Osteoblast (primary cell): ENCODE measurements at places on chromosomes 3 and 15. TPM values are rescaled to one million over a fixed set of nuclear protein-coding genes. Genes with fewer than 3 reads are reported as not detected.

DNA sequence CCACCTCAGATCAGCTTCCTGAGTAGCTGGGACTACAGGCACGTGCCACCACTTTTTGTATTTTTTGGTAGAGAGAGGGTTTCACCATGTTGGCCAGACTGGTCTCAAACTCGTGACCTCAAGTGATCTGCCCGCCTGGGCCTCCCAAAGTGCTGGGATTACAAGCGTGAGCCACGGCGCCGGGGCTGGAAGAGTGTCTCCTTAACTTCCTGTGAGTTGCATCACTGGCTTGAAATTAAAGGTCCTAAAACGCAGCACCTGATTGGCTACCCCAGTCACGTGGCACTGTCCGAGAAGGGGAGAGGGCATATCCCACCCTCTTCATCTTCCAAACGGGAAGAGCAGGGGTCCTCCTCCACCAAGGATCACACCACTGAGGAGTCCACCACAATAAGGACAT, 5.5 kb upstream of the FAM174B start:
- DNase-seq: no peak

GRCh38 chr3:57135964-57136719, 29.0 kb downstream of the IL17RD start:
- DNase-seq: no peak

The POLQ gene
- total RNA-seq: 1.4 and 1.5 TPM in 2 replicates

GRCh38 chr15:68055224-68055705, 1.1 kb downstream of the PIAS1 start:
- DNase-seq: peak; percentile 87

- DNase-seq: no peak
These were observed 252.7 kb upstream of the ZPLD1 start for GRCh38 chr3:102182162-102182561.

DNA sequence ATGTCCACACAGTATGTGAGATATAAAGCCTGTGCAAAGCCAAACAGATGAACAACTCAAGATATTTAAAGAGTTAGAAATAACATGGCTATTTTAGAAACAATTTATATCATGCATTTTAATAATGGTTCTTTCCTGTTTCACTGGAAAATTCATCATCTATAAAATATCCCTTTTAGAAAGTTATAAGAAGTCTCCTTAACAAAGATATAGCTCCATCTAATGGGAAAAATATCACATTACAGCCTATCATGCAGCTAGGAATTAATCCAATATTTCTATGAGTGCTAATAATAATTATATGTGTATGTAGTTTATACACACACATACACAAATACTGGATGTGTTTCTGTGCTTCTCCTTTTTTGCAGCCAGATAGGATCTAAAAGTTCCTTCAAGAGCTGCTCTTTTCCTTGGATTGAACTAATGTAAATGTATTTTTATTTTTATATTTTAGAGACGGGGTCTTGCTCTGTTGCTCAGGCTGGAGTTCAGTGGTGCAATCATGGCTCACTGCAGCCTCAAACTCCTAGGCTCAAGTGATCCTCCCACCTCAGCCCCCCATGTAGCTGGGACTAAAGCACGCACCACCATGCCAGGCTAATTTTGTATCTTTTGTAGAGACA, 21.6 kb downstream of the RPL22L1 start:
- DNase-seq: peak; percentile 75

The GOLGA8J gene
- total RNA-seq: 0.29 TPM in 1 of 2 replicates, not detected in the other

The SPTSSB gene
- not detected in 2 replicates for total RNA-seq

DNA sequence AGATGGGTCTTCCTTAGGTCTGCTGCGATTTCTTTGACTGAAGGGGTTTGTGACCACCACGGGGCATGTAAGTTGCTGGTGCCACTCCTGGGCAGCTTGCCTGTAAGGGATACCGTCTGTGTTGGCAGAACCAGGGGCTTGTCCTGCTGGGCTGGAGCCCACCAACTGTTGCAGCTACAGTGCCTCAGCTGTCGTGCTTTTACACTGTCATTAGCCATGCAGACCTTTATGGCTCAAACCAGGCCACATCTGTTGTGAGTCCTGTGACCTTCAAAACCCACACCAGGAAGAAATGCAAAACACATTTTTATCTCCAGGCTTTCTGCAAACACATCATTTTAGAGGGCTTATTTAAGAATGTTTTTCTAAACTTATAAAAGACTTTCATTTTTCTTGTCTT, 168.7 kb downstream of the PTPRG start:
- DNase-seq: no peak

- DNase-seq: no peak
These were observed 387.2 kb upstream of the SGO1 start for GRCh38 chr3:20573175-20573574.

The OSBPL10 gene
- total RNA-seq: 25.0 and 29.0 TPM in 2 replicates

DNA sequence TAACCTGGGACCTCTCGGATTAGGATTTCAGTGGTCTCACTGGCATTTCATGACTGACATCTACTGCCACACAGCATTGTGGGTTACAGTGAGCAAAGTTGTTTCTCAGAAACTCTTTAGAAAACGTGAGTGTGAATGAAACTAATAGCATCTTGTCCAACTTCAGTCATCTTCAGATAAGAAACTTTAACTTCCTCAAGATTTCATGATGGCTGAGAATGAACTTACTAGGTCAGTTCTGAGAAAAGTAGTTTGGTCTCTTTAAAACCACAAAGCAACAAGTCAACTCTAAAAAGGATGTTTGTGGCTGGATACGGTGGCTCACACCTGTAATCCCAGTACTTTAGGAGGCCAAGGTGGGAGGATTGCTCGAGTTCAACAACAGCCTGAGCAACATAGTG, 14.2 kb upstream of the HOMER2 start:
- no peak for DNase-seq

- no peak for DNase-seq
These were observed 111.9 kb downstream of the OXSM start for GRCh38 chr3:25901796-25902195.

The IGF2BP2 gene
- total RNA-seq: 80.4 and 81.8 TPM in 2 replicates

GRCh38 chr15:43867096-43867495, 40.3 kb downstream of the WDR76 start:
- no peak for DNase-seq

GRCh38 chr15:50137330-50137761, 18.3 kb upstream of the ATP8B4 start:
- DNase-seq: peak; percentile 80

GRCh38 chr15:51266656-51267050, 71.7 kb downstream of the CYP19A1 start:
- DNase-seq: peak; percentile 30

GRCh38 chr3:53650424-53650823, 156.0 kb downstream of the CACNA1D start:
- peak; percentile 54 for DNase-seq

GRCh38 chr3:187889106-187889505, 143.8 kb upstream of the BCL6 start:
- DNase-seq: no peak

DNA sequence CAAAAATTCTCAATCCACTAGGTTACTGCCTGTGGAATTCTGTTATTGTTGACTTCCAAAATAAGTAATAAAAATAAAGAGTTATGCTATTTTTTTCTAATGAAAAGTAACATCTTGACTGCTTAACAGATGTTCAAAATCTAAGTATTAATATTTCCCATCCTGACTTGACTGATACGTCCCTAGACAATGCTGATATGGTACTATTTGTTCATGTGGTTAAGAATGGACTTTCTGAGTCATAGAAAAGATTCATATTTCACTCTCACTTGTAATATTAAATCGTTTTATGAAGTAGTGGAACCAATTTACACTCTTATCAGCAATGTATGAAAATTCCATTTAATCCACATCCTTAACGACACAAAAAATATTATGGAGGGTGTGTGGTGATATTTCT, 104.8 kb upstream of the PLSCR5 start:
- no peak for DNase-seq

DNA sequence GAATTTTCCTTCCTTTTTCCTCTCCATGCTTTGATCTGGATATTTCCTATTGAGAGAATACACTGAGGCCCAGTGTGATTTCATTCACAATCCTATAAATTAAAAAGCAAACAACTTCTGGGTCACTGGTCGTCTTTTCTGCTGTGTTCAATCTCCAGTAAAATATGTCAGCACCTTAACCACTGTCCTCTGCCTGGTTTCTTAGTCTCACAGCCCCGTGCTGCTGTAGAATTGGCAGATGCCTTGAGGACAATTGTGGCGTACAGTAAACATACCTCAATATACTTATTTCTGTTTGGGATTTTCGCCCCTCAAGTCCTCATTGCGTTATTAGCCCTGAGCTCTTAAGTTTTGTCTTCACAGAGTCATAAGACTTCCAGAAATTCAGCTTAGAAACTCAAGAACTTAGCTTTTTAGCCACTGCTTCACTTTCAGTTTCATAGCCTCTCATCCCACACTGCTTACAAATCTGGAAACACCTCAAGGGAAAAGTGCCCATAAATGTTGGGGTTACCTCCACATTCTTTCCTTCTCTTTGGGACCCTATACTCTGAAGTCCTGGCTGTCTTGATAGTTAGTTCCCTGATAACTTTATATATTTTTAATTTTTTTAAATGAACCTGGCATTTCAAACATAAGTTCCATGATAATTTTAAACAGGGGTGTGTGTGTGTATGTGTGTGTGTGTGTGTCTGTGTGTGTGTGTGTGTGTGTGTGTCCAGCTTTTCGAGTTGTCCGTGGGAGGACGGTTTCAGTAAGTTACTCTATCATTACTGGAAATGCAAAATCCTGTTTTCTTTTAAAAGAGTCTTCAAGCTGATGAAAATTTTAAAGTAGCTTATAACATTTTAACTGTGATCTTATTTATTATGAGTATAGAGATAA, 238.4 kb upstream of the CTDSPL start:
- DNase-seq: no peak

DNA sequence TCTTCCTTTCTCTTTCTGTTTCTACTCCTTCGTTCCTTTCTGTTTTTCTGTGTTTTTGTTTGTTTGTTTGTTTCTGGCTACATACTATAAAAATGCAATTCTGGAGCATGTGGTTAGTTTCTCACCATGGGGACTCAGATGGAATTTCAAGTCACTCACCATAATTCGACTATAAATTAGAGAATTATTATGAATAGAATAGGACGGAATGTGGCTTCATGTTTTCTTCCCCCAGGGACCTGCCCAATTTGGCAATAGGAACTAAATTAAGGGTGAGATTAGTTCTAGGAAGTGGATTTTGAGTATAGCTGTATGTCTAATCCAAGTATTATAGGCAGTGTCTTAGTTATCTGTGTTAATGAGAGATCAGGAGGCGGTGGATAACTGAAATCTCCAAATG, 96.9 kb downstream of the THSD4 start:
- peak; percentile 86 for DNase-seq

DNA sequence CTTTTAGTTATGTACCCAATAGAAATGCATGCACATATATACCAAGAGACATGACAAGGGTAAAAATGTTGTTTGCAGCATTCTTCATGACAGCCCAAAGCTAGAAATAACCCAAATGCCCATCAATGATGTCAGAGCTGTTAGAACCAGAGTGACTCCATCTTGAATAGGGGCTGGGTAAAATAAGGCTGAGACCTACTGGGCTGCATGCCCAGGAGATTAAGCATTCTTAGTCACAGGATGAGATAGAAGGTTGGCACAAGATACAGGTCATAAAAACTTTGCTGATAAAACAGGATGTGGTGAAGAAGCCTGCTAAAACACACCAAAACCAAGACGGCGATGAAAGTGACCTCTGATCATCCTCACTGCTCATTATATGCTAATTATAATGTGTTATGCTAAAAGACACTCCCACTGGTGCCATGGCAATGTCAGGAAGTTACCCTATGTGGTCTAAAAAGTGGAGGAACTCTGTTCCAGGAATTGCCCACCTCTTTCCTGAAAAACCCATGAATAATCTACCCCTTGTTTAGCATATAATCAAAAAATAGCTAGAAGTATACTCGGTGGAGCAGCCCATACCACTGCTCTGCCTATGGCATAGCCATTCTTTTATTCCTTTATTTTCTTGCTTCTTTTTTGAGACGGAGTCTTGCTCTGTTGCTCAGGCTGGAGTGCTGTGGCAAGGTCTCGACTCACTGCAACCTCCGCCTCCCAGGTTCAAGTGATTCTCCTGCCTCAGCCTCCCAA, 32.9 kb downstream of the ZBTB11 start:
- no peak for DNase-seq

The CSNK1G1 gene
- total RNA-seq: 34.0 and 35.4 TPM in 2 replicates

- peak; percentile 77 for DNase-seq
These were observed 51.0 kb upstream of the SSR3 start for GRCh38 chr3:156605686-156606605.

DNA sequence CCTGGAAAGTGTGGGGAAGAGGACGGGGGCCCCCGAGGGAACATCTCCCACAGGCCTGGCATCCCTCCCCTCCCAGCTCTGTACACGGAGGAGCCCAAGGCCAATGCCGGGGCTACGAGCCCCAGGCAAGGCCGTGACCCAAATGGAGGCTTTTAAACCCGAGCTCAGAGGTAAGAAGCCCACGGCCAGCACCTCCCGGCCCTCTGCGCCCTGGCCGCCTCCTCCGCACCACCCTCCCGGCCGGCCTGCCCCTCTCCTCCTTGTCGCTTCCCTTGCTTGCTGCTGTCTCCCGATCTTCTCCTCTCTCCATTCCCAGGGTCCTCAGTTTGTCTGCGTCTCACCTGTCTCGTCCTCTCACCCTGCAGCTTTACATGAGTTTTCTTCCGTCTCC, 1.3 kb downstream of the MUC4 start:
- peak; percentile 34 for DNase-seq

DNA sequence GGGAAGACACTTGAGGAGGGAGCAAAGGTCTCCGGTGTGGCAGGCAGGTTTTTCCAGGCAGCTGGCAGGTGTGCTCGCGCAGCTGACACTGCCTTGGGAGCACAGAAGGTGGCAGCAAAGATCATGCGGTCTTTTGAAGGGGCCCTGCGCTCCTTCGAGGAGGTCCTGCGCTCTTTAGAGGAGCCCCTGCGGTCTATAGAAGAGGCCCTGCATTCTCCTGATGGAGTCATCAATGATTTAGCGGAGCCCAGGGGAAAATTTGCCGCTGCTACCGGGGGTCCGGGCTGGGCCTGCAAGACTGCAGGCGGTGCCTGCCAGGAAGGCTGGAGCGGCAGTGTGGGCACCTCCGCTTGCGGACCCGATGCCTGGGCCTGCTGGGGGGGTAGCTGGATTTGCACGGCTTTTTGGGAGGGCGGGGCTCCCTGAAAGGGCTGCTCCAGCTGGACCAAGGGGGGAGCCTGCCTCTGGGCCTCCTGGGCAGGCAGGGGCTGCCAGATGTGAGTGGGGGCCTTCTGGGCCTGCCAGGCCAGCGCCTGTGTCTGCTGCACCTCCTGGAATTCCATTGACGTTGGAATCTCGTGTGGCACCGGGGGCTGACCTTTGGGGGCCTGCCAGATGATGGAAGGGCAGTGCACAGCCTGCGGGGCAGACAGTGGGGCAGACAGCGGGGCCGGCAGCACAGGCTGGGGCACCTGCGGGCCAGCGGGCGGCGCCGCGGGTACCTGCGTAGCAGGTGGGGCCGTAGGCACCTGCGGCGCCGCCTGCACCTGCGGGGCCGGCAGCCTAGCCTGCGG, 2.1 kb downstream of the MAGEL2 start:
- DNase-seq: peak; percentile 69

GRCh38 chr3:190677001-190677400, 163.1 kb downstream of the IL1RAP start:
- no peak for DNase-seq

The GPR62 gene
- total RNA-seq: under 0.01 TPM in 1 of 2 replicates, not detected in the other
